ENCODE measurements at places on chromosomes 13 and 19. TPM values are rescaled to one million over a fixed set of nuclear protein-coding genes. Genes with fewer than 3 reads are reported as not detected.

The METTL21C gene
- not detected for total RNA-seq

GRCh38 chr19:28727480-28728159, 485.3 kb downstream of the UQCRFS1 start:
- peak; percentile 91 for DNase-seq

- DNase-seq: peak; percentile 76
Measured at GRCh38 chr13:49444524-49445395, 686 bp downstream of the SETDB2 start.

- no peak for DNase-seq
Measured at GRCh38 chr13:112956571-112957294, 12.3 kb upstream of the MCF2L start.

GRCh38 chr13:109418111-109418510, 368.3 kb downstream of the IRS2 start:
- no peak for DNase-seq

DNA sequence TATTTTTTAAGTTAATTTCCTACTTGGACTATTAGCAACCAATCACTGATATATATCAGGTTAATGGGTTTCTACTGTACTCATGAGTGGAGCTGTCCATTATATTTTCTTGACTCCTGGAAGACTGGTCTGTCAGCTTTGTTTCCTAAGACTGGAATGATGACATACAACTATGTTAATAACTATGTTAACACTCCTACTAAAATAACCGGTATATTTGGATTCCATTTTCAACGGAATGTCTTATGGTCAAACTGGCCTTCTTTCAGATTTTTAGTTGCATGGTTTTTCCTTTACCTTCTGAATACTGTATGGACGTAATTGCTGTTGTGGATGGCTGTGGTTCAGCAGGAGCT, 45.8 kb upstream of the GPI start:
- no peak for DNase-seq

GRCh38 chr19:46602392-46603194, 1.5 kb downstream of the CALM3 start:
- peak; percentile 82 for DNase-seq

GRCh38 chr19:51713319-51714285, 10.2 kb downstream of the HAS1 start:
- no peak for DNase-seq

The CCDC169 gene
- 0.50 TPM for total RNA-seq

DNA sequence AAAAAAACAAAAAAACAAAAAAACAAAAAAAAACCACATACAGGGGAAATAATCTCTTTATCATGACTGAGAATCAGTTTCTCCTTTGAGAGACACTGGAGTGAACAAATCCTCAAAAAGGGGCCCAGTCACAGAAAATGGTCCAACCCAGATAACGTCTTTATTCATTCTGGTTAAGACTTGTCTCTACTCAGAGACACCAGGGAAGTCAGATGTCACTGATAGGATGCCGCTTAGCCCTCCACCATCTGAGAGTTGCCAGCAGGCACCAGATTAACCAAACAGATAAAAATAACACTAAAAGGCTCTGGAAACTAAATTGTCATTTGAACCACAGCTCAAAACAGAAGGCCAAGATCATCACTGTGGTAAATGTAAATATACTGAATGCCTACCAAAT, 1163.4 kb upstream of the ATXN8OS start:
- no peak for DNase-seq

The IRGQ gene
- 32.7 TPM for total RNA-seq

DNA sequence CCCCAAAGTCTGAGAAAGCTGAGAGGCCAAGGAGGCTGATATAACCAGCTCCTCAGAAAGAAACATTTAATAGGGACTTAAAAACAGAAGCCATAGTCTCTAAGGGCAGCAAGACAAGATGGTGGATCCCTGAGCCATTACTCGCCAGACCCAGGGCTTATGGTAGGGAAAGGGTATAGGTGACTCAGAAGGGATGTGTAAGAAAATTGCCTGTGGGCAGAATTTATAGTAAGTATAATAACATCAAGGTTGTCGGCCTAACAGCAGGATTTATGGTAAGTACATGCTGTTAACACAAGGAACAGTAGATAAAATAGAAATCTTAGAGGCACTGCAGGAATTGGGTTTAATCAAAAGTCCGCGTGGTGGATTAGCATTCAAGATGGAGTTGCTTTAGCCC, 14.7 kb downstream of the KBTBD6 start:
- DNase-seq: no peak

GRCh38 chr13:81745391-81745790, 1404.5 kb upstream of the SPRY2 start:
- DNase-seq: no peak

DNA sequence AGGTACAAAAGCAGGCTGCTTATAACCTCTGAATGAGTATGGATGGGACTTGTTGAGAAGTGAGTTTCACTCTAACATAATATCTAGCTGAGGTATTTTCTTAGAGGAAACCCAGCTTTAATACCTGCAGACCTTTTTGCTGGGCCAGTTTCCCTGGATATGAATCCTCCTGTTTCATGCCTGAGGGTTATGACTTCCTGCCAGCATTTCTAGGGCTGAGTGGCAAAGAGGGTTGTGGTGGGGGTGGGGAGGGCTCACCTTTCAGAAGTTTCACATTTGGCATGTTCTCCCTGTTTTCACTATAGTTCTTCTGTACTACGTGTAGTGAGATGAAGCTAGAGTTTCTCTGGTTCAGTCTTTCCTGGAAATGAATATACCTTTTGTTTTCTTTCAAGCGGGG, 73.7 kb downstream of the LACC1 start:
- no peak for DNase-seq

DNA sequence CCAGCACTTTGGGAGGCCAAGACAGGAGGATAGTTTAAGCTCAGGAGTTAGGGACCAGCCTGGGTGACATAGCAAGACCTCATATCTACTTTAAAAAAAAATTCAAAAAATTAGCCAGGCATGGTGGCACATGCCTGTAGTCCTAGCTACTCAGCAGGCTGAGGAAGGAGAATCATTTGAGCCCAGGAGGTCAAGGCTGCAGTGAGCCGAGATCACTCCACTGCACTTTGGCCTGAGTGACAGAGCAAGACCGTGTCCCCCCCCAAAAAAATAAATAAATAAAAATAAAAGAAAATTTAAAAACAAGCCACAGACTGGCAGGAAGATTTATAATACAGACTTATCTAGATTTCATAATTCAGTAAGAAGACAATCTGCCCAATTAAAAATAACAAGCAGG, 14.8 kb downstream of the PSPC1 start:
- DNase-seq: no peak

The KLK10 gene
- total RNA-seq: not detected

The ANGPTL8 gene
- not detected for total RNA-seq

DNA sequence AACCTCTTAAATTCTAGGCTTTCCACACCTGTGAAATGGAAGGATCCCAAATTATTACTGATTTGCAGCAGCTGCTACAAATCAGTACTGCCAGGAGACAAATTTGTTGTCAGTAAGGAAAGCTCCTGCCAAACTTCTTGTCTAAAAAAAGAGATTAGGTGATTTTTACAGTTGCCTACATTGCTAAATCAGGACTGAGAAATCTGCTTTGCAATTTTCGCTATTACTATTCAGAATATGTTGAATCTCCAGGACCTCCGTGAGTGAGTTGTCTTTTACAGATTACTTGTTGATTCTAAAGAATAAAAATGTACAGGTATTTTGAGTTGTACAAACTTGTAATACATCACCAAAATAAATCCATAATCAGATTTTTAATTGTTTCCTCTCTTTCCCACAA, 1815.9 kb downstream of the PCDH9 start:
- no peak for DNase-seq

GRCh38 chr19:4795400-4795799, 3.9 kb downstream of the FEM1A start:
- no peak for DNase-seq

The TMC4 gene
- 1.1 TPM for total RNA-seq

- DNase-seq: no peak
Measured at GRCh38 chr13:31138515-31138914, 23.2 kb downstream of the HSPH1 start.

The KLK14 gene
- total RNA-seq: 1.1 TPM
